ENCODE measurements at places on chromosomes 16 and 17. TPM values are rescaled to one million over a fixed set of nuclear protein-coding genes. Genes with fewer than 3 reads are reported as not detected.

LGALS9 gene
- 9.5 TPM for total RNA-seq

IL21R gene
- 1.2 TPM for total RNA-seq

ABCC3 gene
- total RNA-seq, result 38.3 TPM

ZSCAN10 gene
- total RNA-seq, result not detected

SPNS3 gene
- total RNA-seq, result not detected

GRCh38 chr16:49969091-49970030 lies 55.7 kb upstream of the CNEP1R1 start:
- no peaks in the 10 kb centered on the region for H3K36me3 ChIP-seq
- no peak overlapping the region for H3K27ac ChIP-seq
- no peak overlapping the region for H3K4me3 ChIP-seq
- DNase-seq, result no peak
- peaks cover 39% of the 10 kb centered on the region for H3K27me3 ChIP-seq

DNA sequence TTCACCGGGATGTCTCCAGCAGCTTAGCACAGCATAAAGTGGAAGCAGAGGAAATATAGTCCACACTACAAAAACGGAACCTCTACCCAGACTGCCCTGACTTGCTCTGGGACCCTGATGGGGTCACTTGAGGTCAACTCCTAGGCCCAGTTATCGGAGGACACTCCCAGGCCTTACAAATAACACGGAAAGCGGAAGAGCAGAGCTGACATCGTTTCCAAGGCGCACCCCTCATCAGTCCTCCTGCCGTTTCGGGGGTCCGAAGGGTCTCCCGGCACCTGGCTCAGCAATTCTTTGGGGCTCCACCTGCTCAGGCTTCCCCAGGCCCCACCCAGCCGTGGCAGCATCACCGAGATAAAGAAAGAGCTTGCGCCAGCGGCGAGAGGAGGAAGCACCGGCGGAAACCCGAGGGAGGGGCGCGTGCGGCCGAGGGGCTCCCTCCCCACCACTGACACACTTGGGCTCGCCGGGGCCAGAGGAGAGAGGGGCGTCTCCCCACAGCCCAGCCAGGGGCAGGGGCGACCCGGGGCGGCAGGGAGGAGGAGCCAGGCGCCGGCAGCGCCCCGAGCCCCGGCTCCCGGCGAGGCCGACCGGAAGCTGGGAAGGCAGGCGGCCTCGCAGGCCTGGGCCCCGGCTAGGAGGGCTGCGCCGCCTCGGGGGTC lies 727 bp downstream of the CORO7 start:
- H3K4me3 ChIP-seq, result peak overlapping the region; percentile 97
- peak overlapping the region; percentile 86 for H3K27ac ChIP-seq
- peaks cover 9% of the 10 kb centered on the region for H3K36me3 ChIP-seq
- DNase-seq, result peak; percentile 75

DNA sequence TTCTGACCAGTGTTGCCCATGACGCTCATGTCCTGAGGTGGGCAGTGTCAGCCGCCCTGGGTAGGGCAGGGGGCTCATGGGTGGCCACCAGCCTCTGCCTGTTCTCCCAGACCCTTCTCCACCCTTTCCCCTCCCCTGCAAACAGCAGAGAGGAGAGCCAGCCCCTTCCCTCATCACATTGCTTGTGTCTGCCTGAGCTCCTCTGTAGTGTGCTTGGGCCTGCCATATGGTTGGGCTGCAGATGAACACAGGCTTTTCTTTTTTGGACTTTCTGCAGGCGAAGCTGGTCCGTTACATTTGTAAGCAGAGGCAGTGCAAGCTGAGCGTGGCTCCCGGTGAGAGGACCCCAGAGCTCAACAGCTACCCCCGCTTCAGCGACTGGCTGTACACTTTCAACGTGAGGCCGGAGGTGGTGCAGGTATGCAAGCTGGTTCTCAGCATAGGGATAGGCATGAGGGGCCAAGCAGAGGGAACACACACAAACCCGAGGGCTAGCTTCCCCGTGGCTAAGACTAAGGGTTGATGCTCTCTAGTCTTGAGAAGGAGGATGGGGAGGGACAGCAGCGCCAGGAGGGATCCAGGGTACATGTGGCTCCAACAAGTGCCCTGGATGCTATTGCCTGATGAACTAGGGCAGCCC lies 80.6 kb upstream of the LGALS9 start:
- no peak overlapping the region for H3K4me3 ChIP-seq
- no peaks in the 10 kb centered on the region for H3K27me3 ChIP-seq
- DNase-seq, result no peak
- H3K27ac ChIP-seq, result no peak overlapping the region
- peaks cover 16% of the 10 kb centered on the region for H3K4me1 ChIP-seq

GRCh38 chr17:8056976-8057625 lies 18.2 kb downstream of the ALOX15B start:
- no peak overlapping the region for H3K27ac ChIP-seq
- no peaks in the 10 kb centered on the region for H3K36me3 ChIP-seq
- H3K4me1 ChIP-seq, result peaks cover 13% of the 10 kb centered on the region

- no peak for DNase-seq
- peaks cover 16% of the 10 kb centered on the region for H3K4me1 ChIP-seq
- no peak overlapping the region for H3K4me3 ChIP-seq
- no peak overlapping the region for H3K27ac ChIP-seq
- no peaks in the 10 kb centered on the region for H3K27me3 ChIP-seq
These were observed 10.1 kb upstream of the MRPL38 start for GRCh38 chr17:75914643-75915267.

DNA sequence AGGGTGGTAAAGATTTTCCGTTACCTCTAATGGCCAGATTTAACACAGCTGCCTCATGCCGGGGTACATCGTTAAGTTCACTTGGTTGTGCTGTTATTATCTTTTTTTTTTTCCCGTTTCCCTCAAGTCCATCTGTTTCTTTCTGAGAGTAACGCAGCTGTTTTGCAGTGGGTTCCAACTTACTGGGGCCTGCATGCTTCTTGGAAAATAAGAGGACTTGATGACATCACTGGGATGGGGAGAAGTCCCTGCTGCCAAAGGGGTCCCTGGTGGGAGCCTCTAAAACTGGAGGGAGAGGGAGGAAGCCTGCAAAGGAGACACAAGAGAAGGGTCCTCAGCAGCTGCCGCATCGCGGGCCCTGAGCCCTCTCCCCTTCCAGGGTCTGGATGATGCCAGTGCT lies 77.8 kb upstream of the NOL11 start:
- H3K27me3 ChIP-seq, result no peaks in the 10 kb centered on the region
- DNase-seq, result no peak
- no peak overlapping the region for H3K4me3 ChIP-seq
- no peak overlapping the region for H3K27ac ChIP-seq
- no peaks in the 10 kb centered on the region for H3K36me3 ChIP-seq

GRCh38 chr17:74633326-74633725 lies 9.8 kb upstream of the CD300E start:
- H3K27me3 ChIP-seq, result peaks cover 21% of the 10 kb centered on the region
- H3K4me3 ChIP-seq, result no peak overlapping the region
- no peak for DNase-seq
- no peaks in the 10 kb centered on the region for H3K36me3 ChIP-seq
- H3K27ac ChIP-seq, result no peak overlapping the region
- H3K4me1 ChIP-seq, result peaks cover 4% of the 10 kb centered on the region

DNA sequence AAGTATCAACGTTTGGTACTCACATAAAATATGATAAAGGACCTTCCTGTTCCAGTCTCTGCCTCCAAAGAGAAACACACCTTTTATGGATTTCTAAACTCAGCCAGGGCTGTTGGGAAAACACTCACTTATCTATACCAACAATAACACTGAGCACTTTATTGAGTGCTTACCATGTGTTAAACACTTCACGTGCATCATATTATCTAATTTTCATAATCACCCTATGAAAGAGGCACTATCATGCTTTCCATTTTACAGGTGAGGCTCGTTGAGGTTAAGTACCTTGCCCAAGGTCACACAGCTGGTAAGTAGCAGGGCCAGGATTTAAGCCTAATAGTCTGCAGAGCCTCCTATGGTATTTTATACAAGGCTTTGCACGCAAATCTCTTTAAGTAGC lies 251.5 kb upstream of the SOX9 start:
- H3K4me3 ChIP-seq, result no peak overlapping the region
- H3K27me3 ChIP-seq, result peaks cover 6% of the 10 kb centered on the region
- H3K36me3 ChIP-seq, result no peaks in the 10 kb centered on the region
- H3K27ac ChIP-seq, result no peak overlapping the region

DNA sequence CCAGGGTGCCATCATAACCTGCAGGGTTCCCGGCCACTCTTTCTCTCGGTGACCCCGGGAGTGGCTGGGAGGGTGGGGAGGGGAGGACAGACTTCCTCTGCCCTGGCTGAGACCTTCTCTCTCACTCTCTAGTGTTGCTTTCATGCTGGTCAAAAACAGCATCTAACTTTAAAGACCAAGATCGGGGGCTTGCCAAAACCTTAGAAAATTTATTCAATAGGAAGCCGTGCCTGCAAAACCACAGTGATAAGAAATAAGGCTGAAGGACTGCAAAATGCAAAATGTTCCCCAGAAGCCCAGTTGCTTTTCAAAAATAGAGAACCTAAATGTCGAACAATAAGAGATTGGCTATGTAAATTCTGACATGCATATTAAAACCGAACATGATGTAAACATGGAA lies 344.0 kb downstream of the FOXL1 start:
- no peaks in the 10 kb centered on the region for H3K36me3 ChIP-seq
- H3K4me1 ChIP-seq, result no peaks in the 10 kb centered on the region
- no peak overlapping the region for H3K27ac ChIP-seq
- DNase-seq, result no peak
- no peak overlapping the region for H3K4me3 ChIP-seq

- no peaks in the 10 kb centered on the region for H3K27me3 ChIP-seq
- peaks cover 3% of the 10 kb centered on the region for H3K4me1 ChIP-seq
- H3K36me3 ChIP-seq, result peaks cover 38% of the 10 kb centered on the region
These were observed 80.4 kb upstream of the CLEC18A start for GRCh38 chr16:69870761-69871160.

GRCh38 chr17:39787041-39787440 lies 49.3 kb downstream of the GRB7 start:
- no peaks in the 10 kb centered on the region for H3K36me3 ChIP-seq
- no peak for DNase-seq
- peaks cover 9% of the 10 kb centered on the region for H3K27me3 ChIP-seq
- H3K4me3 ChIP-seq, result no peak overlapping the region

- DNase-seq, result no peak
- peaks cover 6% of the 10 kb centered on the region for H3K36me3 ChIP-seq
- H3K27ac ChIP-seq, result no peak overlapping the region
- peaks cover 6% of the 10 kb centered on the region for H3K4me1 ChIP-seq
These were observed 69.2 kb downstream of the SDR42E1 start for GRCh38 chr16:81942007-81942601.

DNA sequence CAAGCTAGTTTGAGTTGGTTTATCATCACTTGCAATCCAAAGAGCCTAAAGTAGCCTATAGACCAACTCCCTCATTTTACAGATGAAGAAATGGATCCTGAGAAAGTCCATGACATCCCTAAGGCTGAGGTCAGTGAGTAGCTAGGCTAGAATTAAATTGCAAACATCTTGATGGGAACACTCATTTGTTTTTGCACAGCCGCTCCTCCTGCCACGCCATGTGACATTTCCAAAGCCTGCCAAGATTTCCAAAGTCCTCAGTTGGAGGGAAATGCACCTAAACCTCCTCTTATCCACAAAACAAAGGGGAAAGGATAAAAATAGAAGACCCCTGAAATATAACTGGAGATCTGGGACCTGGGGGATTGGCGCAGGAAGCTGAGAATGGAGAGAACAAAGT lies 15.0 kb downstream of the TMEM92 start:
- no peaks in the 10 kb centered on the region for H3K36me3 ChIP-seq
- peak overlapping the region; percentile 80 for H3K27ac ChIP-seq
- H3K4me1 ChIP-seq, result peaks cover 25% of the 10 kb centered on the region
- no peaks in the 10 kb centered on the region for H3K27me3 ChIP-seq
- no peak overlapping the region for H3K4me3 ChIP-seq
- DNase-seq, result no peak

Measured in suprapubic skin (tissue), 4 donors.